ENCODE measurements at places on chromosomes 1 and 21.

DNA sequence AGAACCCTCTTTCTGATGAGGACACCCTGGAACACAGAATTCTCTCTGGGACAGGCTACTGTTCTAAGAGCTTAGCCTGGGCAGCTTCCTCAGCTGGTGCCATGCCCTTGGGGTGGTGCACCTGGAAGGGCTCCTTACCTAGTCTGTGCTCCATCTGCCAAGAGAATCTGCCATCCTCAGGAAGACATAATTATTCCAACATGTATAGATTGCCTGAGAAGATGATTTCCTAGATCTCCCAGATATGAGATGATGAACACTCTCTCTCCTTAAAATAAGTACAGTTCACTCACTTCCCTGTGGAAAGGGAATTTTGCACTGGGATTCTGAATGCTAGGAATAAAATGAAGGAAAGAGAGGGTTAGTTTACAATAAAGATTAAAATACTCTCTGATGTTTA is 87.6 kb downstream of the NENF start:
- no peak for DNase-seq

DNA sequence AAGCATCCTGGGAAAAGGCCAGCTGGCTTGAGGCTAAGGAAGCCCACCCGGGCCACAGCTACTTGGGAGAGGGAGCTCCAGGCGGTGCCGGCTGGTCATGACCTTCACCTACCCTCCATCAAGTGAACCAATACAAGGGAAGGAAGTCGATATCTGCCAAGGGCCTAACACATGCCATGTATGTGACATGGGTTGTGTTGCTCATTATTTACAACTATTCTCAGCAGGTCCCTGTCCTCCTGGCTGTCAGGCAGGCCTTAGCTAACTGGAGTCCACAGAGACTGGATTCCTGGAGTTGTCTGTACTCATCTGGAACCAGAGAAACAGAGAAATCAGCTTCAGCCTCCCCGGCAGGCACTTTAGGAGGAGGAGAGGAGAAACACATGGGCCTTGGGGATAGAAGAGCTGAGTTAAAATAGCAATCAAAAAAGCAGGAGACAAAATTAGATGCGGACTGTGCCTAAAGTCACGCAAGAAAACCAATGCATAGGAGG is 15.7 kb downstream of the TCEA3 start:
- DNase-seq = no peak

DNA sequence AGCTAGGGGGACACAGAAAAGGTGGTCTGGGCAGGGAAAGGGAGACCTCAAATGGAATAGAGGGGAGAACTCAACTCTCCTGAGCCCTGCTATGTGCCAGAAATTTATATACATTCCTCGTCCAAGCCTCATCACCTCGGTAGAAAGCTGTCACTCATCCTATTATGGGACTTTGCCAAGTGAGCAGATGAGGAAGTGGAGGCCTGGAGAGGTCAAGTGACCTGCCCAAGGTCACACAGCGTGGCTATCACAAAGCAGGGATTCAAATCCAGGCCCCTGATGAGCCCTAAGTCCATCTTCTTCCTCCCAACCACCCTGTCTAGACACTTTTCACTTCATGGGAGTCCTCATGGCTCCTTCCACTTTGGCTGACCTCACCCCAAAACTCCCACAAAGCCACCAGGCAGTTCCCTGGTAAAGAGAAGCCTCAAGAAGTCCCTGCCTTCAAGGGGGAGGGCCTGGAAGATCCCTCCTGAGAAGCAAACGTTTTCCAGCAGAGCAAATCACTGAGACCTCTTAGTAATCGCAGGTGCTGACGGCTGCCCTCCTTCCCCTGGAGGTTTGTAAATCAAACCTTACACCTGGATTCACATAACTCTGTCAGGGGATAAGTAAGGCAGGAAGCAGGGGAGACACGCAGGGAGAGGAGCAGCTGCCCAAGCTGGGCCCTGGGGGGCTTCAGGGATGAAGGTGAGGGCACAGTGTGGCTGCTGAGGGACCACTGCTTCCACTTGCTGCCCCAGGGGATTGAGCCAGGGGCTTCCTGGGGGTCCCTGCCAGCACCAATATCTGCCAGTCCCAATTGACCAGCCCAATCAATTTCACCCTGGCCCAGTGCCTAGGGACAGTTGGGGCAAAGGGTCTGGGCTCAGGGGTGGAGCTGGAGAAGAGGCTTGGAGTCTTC is 351.2 kb downstream of the MATN1 start:
- no peak for DNase-seq

DNA sequence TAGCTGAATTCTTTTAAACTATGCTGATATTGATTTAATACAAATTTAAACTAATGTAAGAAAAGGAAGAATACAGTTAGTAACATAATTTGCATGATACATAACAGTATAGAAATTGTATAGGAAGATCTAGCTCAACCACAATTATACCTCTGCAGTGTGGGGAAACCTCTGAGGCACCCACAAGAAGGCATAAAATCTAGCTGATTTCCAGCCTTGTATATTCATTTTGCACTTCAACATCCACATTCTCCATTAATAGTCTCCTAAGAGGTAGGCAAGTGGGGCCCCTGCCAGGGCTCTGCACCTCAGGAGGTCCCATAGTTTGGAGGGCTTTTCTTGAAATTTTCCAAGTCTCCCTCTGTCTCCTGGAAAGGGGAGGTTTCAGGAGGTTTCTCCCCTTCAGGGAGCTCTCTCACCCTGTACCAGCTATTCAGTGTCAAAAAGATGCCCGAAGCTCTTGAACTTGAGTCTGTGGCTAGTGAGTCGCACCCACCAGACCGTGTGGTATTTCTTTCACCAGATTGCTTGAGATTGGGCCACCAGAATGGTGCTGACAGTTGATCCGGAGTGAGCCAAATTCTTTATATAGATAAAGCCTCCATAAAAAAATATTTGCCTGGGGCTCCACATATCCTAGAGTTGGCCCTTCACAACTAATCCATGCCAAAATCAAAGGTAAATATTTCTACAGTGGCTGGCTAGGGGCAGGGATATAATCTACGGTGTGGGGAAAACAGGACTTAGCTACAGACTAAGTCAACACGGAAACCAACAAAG is 108.2 kb downstream of the TIAM1 start:
- no peak for DNase-seq

- DNase-seq = no peak
Measured at GRCh38 chr1:8164670-8165069, 138.6 kb upstream of the ERRFI1 start.

DNA sequence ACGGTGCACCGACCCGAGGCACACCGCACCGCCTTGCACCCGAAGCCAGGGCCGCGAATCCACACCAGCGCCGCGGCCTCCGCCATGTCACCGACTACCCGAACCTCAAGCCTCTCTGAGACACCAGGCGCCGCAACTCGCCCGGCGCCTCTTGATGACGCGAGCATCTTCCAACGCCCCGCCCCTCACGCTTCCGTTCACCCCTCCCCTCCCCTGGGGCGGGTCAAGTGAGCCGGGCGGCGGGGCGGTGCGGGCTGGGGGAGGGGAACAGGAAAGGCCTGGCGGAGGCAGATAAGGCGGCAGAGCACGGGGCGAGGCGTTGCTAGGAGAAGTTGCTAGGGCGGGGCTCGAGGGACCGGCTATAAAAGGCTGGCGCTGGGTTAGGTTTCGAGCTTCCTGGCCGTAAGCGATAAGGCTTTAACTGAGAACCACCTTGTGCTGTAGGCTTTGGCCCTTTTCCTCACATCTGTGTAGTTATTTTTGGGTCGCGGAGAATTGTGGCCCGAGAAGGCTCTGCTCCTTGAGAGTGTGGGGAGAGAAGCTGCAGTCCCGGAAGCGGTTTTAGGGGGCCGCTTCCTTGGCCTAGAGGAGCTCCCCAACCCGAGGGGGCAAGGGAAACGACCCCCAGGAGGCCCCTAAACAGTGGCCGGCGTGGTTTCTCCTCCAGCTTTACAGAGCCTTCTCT is at the start of gene SDE2:
TSS of gene SDE2 (minus strand) at position 117 of the 685 bp plus-strand sequence. CDS start at position 86, 31 bp downstream.
- DNase-seq = peak; percentile 100

DNA sequence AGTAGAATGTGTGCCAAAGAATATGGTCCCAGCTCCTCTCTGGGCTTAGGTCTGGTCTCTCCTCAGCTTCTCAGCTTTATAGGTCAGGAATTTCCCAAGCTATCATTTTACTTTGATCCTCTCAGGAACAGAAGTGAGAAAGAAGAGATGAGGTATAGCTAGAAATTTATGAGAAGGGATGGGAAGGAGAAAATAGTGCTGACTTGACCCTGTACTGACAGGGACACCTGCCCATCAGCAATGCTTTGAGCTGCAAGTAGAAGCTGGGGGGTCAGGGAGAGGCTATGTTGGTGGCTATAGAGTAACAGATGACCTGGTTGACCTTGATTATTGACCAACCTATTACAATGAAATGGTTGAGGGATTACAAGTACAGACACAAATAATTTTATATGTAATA is 75.0 kb downstream of the XCL2 start:
- DNase-seq = no peak
